ENCODE measurements at places on chromosomes 5 and 9.

GRCh38 chr5:158699298-158699880 lies 400.3 kb downstream of the EBF1 start:
- H3K36me3 ChIP-seq = no peaks in the 10 kb centered on the region
- no peaks in the 10 kb centered on the region for H3K27me3 ChIP-seq
- H3K27ac ChIP-seq = peak overlapping the region; percentile 80
- DNase-seq = no peak
- H3K4me3 ChIP-seq = no peak overlapping the region

- no peak for DNase-seq
- peaks cover 48% of the 10 kb centered on the region for H3K4me1 ChIP-seq
- peak overlapping the region; percentile 84 for H3K27ac ChIP-seq
- H3K36me3 ChIP-seq = peaks cover 5% of the 10 kb centered on the region
- peak overlapping the region; percentile 60 for H3K4me3 ChIP-seq
These were observed 272.6 kb downstream of the FANCC start for GRCh38 chr9:95044731-95045508.

DNA sequence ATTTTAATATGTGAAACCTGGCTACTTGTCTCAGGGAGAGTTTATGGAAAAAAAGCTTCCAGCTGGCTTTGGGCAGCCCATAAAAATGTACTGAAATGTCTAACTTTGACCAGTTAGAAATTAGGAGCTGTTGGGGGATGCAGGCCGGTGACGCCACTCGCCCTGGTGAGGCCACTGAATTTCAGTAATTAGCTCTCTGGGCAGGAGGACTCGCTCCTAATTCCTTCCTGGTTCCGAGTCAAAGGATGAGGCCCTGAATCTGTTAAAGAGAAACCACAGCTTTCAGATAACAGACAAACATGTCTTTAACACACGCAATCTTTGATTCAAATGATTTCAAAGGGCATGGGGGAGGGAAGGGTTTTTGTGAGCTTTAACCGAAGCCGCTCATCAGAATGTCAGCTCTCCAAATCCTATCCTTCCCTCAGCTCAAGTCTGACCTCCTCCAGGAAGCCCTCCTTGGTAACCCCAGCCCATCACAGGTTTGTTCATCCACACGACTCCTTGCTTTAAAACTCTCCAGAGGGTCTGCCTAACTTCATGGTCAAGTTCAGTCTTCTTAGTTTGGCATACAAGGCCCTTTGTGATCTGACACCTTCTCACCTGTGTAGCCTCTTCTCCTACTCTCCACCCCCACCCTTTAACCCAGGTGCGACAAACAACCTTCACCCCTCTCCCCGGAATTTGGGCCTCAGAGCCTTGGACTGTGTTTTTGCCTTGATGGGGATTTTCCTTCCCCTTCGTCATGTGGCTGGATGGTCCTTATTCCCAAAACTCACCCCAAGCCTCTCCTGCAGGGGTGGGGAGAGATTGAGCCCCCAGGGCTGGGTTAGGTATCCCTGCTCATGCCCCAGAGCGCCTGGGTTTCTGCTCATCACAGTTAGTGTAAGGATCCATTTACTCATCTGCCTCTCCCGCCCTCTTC lies 13.6 kb upstream of the PHF19 start:
- no peak for DNase-seq
- peaks cover 30% of the 10 kb centered on the region for H3K4me1 ChIP-seq
- H3K27ac ChIP-seq = peak overlapping the region; percentile 90
- no peak overlapping the region for H3K4me3 ChIP-seq
- H3K27me3 ChIP-seq = no peaks in the 10 kb centered on the region
- H3K36me3 ChIP-seq = no peaks in the 10 kb centered on the region

GRCh38 chr9:91119142-91119541 lies 242.6 kb downstream of the AUH start:
- DNase-seq = no peak
- H3K36me3 ChIP-seq = no peaks in the 10 kb centered on the region
- peaks cover 29% of the 10 kb centered on the region for H3K4me1 ChIP-seq
- H3K27ac ChIP-seq = peak overlapping the region; percentile 86

- peak overlapping the region; percentile 100 for H3K27ac ChIP-seq
- peaks cover 17% of the 10 kb centered on the region for H3K36me3 ChIP-seq
- peak overlapping the region; percentile 94 for H3K4me3 ChIP-seq
These were observed 4.1 kb downstream of the KLF9 start for GRCh38 chr9:70410368-70410767.

DNA sequence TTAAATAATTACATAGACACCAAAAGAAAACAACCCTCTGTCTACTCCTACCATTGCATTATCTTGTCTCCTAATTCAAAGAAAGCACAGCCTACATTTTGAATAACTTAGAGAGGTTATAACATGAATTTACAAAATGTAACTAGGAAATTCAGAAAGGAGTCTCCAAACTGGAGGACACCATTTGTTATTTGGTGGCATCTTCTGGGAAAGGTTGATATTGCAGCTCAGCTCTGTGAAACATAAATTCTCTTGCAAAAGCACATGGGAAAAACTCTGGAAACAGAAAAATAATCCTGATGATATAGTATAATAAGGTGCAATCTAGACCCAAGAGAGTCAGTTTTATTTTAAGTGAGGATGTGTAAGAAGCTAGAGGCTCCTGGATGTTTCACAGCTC lies 215.3 kb downstream of the MLLT3 start:
- no peak overlapping the region for H3K4me3 ChIP-seq
- H3K27me3 ChIP-seq = no peaks in the 10 kb centered on the region

- H3K27ac ChIP-seq = no peak overlapping the region
- no peak overlapping the region for H3K4me3 ChIP-seq
- H3K36me3 ChIP-seq = no peaks in the 10 kb centered on the region
- peak; percentile 68 for DNase-seq
These were observed 669.9 kb downstream of the PTPRD start for GRCh38 chr9:9942764-9943424.

GRCh38 chr5:90921418-90921973 lies 362.9 kb downstream of the ADGRV1 start:
- no peak for DNase-seq
- H3K4me1 ChIP-seq = no peaks in the 10 kb centered on the region
- no peak overlapping the region for H3K4me3 ChIP-seq
- H3K27me3 ChIP-seq = no peaks in the 10 kb centered on the region
- no peak overlapping the region for H3K27ac ChIP-seq
- H3K36me3 ChIP-seq = no peaks in the 10 kb centered on the region

DNA sequence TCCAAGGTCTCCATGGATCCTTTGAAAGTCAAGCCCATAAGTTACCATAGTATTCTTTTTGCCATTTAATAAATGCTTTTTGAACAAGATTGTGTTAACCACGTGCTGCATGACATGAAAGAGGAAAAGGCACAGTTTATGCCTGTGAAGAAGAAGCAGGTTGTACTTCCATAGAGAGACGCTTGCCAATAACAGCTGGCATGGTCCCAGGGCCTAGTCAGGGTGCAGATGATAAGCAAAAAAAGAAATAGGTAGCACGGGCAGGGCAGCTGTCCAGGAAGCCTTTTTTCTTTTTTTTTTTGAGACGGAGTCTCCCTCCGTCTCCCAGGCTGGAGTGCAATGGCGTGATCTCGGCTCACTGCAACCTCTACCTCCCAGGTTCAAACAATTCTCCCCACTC lies 71.8 kb upstream of the CLINT1 start:
- DNase-seq = no peak
- H3K36me3 ChIP-seq = no peaks in the 10 kb centered on the region
- no peak overlapping the region for H3K27ac ChIP-seq
- H3K4me1 ChIP-seq = no peaks in the 10 kb centered on the region

DNA sequence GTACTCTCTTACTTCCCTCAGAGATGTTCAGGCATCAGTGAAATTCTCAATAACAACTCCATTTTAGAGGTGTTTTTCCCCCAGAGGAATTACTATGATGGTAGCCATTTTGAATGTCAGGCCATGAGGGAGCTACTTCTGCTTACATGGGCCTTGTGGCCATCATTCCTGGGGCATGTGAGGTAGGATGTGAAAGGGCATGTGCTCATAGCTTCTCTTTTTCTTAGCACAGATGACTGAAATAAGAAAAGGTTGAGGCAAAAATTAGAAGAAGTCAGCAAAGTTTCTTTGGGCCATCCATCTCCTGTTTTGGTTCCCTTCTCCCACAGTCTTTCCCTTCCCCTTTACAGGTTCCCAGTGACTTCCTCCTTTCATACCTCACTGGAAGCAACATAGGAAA lies 68.8 kb downstream of the FEM1C start:
- H3K27me3 ChIP-seq = no peaks in the 10 kb centered on the region
- H3K4me1 ChIP-seq = no peaks in the 10 kb centered on the region
- no peak for DNase-seq
- no peaks in the 10 kb centered on the region for H3K36me3 ChIP-seq
- H3K27ac ChIP-seq = no peak overlapping the region
- no peak overlapping the region for H3K4me3 ChIP-seq

DNA sequence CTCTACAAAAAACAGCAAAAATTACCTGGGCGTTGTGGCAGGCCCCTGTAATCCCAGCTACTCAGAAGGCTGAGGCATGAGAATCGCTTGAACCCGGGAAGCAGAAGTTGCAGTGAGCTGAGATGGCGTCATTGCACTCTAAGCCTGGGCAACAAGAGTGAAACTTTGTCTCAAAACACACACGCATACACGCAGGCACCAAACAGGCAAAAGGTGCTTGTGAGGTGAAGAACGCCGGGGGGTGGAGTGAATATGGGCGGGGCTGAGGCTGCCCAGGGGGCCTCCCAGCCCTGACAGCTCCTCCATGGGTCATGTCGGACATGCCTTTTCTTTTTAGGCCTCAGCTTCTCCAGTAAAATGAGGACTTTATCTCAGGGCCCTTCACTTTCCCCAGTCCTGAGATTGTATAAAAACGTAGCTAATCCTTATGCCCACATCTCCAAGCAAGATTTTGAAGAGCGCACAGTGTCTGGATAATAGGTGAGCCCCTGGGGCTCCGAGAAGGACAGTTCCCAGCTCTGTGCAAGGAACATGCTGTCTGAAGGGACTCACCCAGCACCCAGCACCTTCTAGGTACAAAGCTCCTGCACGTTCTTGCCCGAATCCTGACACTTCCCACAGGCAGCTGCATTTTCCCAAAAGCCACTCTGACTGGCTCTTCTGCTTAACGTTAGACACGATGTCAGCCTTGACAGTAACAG lies 168.3 kb downstream of the COL23A1 start:
- H3K36me3 ChIP-seq = no peaks in the 10 kb centered on the region
- H3K4me3 ChIP-seq = no peak overlapping the region
- H3K27ac ChIP-seq = no peak overlapping the region

GRCh38 chr5:79255786-79256557 lies 20.0 kb downstream of the JMY start:
- DNase-seq = no peak
- no peaks in the 10 kb centered on the region for H3K27me3 ChIP-seq
- no peaks in the 10 kb centered on the region for H3K4me1 ChIP-seq
- H3K27ac ChIP-seq = no peak overlapping the region
- no peak overlapping the region for H3K4me3 ChIP-seq
